ENCODE measurements at places on chromosomes 6 and 20. TPM values are rescaled to one million over a fixed set of nuclear protein-coding genes. Genes with fewer than 3 reads are reported as not detected.

IRF4 gene
- total RNA-seq = not detected

CYP39A1 gene
- 0.19 TPM for total RNA-seq

SCRT2 gene
- not detected for total RNA-seq

SUPT3H gene
- total RNA-seq = 2.0 TPM

CAP2 gene
- 0.49 TPM for total RNA-seq

SPTLC3 gene
- 13.9 TPM for total RNA-seq

POM121L2 gene
- total RNA-seq = not detected

SLC17A3 gene
- total RNA-seq = not detected

IL22RA2 gene
- total RNA-seq = not detected

PKIB gene
- total RNA-seq = 0.29 TPM

AGPAT1 gene
- total RNA-seq = 43.9 TPM

ZKSCAN4 gene
- total RNA-seq = 3.3 TPM

Measured in cardiac ventricle fibroblast (primary cell).